Neural progenitor cell (in vitro differentiated cells): ENCODE measurements at places on chromosomes 1 and 21. TPM values are rescaled to one million over a fixed set of nuclear protein-coding genes. Genes with fewer than 3 reads are reported as not detected.

- H3K27ac ChIP-seq, result no peak overlapping the region
- H3K36me3 ChIP-seq, result no peaks in the 10 kb centered on the region
- DNase-seq, result no peak
- no peak overlapping the region for H3K4me3 ChIP-seq
- H3K4me1 ChIP-seq, result no peaks in the 10 kb centered on the region
Observed at GRCh38 chr1:5742032-5742431, 250.2 kb downstream of the NPHP4 start.

Gene USH2A
- 0.03 and 0.04 TPM in 2 replicates for total RNA-seq

- H3K27me3 ChIP-seq, result no peaks in the 10 kb centered on the region
- H3K36me3 ChIP-seq, result no peaks in the 10 kb centered on the region
- no peak overlapping the region for H3K27ac ChIP-seq
- no peaks in the 10 kb centered on the region for H3K4me1 ChIP-seq
- no peak overlapping the region for H3K4me3 ChIP-seq
- peak; percentile 79 for DNase-seq
Observed at GRCh38 chr1:40774266-40774998, 9.2 kb upstream of the KCNQ4 start.

Gene CD34
- total RNA-seq, result 0.12 and 0.43 TPM in 2 replicates

DNA sequence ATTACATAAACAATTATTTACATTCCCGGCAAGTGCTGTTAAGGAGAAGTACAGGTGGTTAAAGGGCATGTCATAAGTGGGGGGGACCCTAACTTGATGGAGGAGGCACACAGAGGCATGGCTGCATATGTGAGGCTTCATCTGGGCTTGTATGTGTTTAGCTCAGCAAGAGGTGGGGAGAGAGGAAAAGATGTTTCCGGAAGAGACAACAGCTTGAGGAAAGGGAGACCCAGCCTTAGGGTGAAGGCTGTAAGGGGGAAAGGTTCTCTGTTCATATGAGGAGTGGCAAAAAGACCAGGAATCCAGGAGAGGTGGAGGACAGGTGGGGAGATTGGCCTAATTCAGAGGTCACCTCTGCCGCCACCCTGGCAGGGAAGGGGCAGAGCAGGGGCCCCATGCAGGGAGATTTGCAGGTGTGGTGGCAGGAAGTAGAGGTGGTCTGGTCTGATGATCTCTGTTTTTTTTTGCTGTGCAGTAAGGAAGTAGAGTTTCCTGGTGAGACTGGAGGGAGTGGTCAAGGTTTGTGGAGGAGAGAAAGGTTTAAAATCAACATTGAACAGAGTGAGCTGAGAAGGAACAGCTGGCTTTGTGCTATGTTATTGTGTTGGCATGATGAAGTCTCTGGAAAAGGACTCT is 9.0 kb downstream of the TRAF5 start:
- no peaks in the 10 kb centered on the region for H3K27me3 ChIP-seq
- H3K4me1 ChIP-seq, result peaks cover 3% of the 10 kb centered on the region
- H3K4me3 ChIP-seq, result no peak overlapping the region
- no peaks in the 10 kb centered on the region for H3K36me3 ChIP-seq
- H3K27ac ChIP-seq, result no peak overlapping the region
- no peak for DNase-seq

Gene SLFNL1
- total RNA-seq, result 0.19 TPM in 1 of 2 replicates, not detected in the other

DNA sequence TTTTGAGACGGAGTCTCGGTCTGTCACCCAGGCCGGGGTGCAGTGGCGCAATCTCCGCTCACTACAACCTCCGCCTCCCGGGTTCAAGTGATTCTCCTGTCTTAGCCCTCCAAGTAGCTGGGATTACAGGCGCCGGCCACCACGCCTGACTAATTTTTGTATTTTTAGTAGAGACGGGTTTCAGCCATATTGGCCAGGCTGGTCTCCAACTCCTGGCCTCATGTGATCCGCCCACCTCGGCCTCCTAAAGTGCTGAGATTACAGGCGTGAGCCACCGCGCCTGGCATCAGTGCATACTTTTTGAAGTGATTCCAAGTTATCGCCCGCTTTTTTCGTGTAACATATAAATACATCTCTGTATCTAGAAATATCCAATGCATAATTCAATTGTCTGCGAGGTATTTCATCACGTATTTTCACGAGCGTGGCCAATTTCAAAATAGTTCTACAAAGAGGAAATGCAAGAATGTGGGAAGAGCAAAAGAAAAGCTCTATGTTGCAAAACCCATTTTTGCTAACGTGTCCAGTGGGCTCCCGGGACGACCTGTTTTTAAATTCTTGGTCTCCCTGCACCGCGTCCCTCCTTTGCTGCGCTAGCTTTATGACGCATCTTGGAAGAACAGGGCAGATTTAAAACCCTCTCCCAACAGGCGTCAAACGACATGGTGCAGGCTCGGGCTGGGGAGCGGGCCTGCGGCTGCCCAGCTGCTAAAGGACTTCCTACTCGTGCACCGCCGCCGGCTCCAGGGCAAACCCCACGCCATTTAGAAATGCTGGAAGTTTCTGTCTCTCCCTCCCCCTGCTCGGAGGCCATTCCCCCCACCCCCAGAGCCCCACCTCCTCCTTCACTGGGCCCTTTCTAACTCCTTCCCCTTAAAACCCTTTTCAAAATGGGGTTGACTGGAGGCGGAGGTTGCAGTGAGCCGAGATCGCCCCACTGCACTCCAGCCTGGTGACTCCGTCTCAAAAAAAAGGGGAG is 923 bp upstream of the IFNGR2 start:
- peak overlapping the region; percentile 82 for H3K4me3 ChIP-seq
- H3K4me1 ChIP-seq, result no peaks in the 10 kb centered on the region
- no peaks in the 10 kb centered on the region for H3K36me3 ChIP-seq
- H3K27ac ChIP-seq, result no peak overlapping the region
- DNase-seq, result peak; percentile 59

Gene DISP3
- 2.0 and 3.4 TPM in 2 replicates for total RNA-seq

DNA sequence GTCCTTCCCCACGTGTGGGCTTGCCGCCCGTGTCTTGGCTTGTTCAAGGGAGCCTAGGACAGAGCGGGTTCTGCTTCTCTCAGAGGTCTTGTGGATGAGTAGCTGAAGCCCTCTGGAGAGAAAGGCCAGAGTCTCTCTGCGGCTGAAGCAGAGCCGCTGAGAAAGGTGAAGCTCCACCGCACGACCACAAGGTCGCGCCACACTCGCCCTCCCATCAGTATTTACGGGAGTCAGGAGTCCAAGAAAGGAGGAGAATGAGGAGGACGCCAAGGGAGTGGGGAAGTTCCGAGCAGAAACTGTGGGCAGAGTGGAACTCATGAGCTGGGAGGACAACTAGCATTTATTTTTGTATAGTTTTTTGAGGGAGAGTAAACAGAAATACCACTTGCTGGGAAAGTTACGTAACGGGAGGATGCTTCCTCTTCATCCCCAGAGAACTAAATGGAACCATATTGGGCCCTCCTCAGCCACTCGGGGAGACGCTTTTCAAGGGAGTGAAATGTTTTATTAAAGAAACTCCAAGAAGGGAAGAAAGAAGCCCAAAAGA is 51.6 kb upstream of the HAO2 start:
- H3K27ac ChIP-seq, result no peak overlapping the region
- H3K4me1 ChIP-seq, result no peaks in the 10 kb centered on the region

Gene COA6
- total RNA-seq, result 34.8 and 36.0 TPM in 2 replicates

Gene CD1B
- not detected in 2 replicates for total RNA-seq

DNA sequence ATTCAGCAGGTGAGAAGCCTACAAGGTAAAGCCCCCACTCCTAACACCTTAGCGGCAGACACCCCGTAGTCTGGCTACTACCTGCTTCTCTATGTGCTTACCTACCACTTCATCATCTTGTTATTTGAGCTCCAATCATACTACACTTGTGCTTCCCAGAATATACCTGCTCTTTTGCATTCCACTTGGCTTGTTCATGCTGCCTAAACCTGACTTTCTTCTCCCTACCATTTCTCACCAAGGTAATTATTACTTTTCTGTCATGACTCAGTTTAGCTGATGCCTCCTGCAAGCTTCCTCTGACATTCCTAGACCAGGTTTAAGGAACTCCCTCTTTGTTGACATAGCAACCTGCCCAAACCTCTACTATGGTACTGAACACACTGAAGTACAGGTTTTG is 495.6 kb upstream of the C1orf87 start:
- no peaks in the 10 kb centered on the region for H3K4me1 ChIP-seq
- H3K4me3 ChIP-seq, result no peak overlapping the region
- H3K27ac ChIP-seq, result no peak overlapping the region
- no peaks in the 10 kb centered on the region for H3K36me3 ChIP-seq
- H3K27me3 ChIP-seq, result no peaks in the 10 kb centered on the region
- DNase-seq, result no peak

Gene OSBPL9
- total RNA-seq, result 112 and 149 TPM in 2 replicates

Gene OR2L3
- not detected in 2 replicates for total RNA-seq

DNA sequence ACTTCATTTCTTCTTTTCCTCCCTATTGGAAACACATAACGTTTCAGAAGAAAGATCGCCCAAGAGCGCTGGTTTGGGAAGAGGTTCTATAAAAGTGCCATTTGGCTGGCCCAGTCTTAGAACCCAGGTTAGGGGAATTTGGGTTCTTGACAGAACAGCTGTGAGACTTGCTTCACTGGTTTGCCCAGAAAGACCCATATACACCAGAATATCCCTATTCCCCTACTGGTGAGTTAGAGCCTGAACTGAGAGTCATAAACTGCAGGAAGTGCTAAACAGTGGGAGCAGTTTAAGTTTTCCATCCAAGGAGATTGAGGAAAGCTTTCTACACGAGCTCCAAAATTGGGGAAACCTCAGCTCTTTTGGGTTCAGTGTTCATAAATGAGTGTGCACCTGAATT is 275.2 kb downstream of the VAV3 start:
- H3K4me1 ChIP-seq, result no peaks in the 10 kb centered on the region
- no peak overlapping the region for H3K4me3 ChIP-seq
- no peaks in the 10 kb centered on the region for H3K36me3 ChIP-seq
- H3K27ac ChIP-seq, result no peak overlapping the region

GRCh38 chr1:96968983-96969382 is 247.4 kb downstream of the PTBP2 start:
- H3K36me3 ChIP-seq, result no peaks in the 10 kb centered on the region
- H3K27me3 ChIP-seq, result no peaks in the 10 kb centered on the region
- H3K27ac ChIP-seq, result no peak overlapping the region
- no peaks in the 10 kb centered on the region for H3K4me1 ChIP-seq
- H3K4me3 ChIP-seq, result no peak overlapping the region

GRCh38 chr1:228469413-228470162 is 17.6 kb upstream of the RNF187 start:
- H3K27me3 ChIP-seq, result peaks cover 83% of the 10 kb centered on the region
- H3K4me1 ChIP-seq, result peaks cover 14% of the 10 kb centered on the region
- H3K4me3 ChIP-seq, result no peak overlapping the region
- no peak overlapping the region for H3K27ac ChIP-seq

DNA sequence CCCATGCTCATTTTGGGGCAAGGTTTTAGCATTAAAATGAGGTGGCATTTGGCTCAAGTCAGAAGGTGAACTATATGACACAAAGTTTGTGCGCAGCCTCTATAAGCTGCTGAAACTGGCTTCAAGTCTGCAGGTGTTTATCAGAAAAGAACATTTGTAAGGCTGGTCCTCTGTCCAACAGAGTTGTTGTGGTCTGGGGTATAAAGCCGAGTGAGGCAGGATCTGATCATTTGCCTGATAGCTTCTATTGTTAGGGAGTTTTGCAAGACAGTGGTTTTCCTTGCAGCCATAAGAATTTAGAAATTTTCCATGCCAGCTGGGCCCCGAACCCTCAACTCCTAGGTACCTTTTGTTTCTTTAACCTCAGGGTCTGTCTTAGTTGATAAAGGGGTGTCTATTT is 130.8 kb downstream of the PGBD5 start:
- H3K36me3 ChIP-seq, result no peaks in the 10 kb centered on the region
- H3K27me3 ChIP-seq, result peaks cover 11% of the 10 kb centered on the region
- H3K4me3 ChIP-seq, result no peak overlapping the region
- H3K27ac ChIP-seq, result no peak overlapping the region
- H3K4me1 ChIP-seq, result peaks cover 23% of the 10 kb centered on the region

GRCh38 chr1:185535621-185536020 is 198.6 kb upstream of the HMCN1 start:
- no peak for DNase-seq
- H3K4me1 ChIP-seq, result peaks cover 14% of the 10 kb centered on the region
- no peak overlapping the region for H3K27ac ChIP-seq
- H3K36me3 ChIP-seq, result no peaks in the 10 kb centered on the region

GRCh38 chr1:160325252-160325651 is 17.8 kb downstream of the COPA start:
- H3K4me3 ChIP-seq, result no peak overlapping the region
- H3K27ac ChIP-seq, result no peak overlapping the region
- no peak for DNase-seq
- H3K4me1 ChIP-seq, result no peaks in the 10 kb centered on the region
- H3K27me3 ChIP-seq, result no peaks in the 10 kb centered on the region

DNA sequence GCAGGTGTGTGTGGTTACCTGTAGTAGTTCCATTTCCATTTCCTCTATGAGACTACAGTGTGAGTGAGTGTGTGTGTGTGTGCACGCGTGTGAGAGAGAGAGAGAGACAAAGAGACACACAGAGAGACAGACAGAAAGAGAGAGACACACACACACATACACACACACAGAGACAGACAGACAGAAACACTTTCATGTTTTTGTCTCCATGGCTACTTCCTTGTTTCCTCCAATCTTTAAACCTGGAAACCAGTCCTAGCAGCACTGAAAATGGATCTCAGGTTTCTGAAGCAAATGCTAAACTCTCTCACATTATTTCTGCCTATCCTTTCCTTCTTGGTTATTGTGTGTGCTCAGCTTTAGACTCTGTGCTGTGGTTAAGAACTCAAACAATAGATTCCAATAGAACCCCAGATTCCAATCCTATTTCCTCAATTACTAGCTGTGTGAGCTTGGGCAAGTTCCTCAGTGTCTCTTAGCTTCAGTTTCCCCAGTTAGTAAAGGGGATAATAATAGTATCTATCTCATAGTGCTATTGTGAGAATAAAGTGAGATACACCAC is 22.4 kb upstream of the ABCD3 start:
- H3K36me3 ChIP-seq, result no peaks in the 10 kb centered on the region
- no peaks in the 10 kb centered on the region for H3K27me3 ChIP-seq
- DNase-seq, result no peak
- peaks cover 16% of the 10 kb centered on the region for H3K4me1 ChIP-seq
- no peak overlapping the region for H3K27ac ChIP-seq
- H3K4me3 ChIP-seq, result no peak overlapping the region

GRCh38 chr1:169941982-169942830 is 48.5 kb upstream of the SCYL3 start:
- no peak overlapping the region for H3K4me3 ChIP-seq
- no peak overlapping the region for H3K27ac ChIP-seq
- DNase-seq, result no peak
- H3K4me1 ChIP-seq, result no peaks in the 10 kb centered on the region
- no peaks in the 10 kb centered on the region for H3K27me3 ChIP-seq

GRCh38 chr1:27332536-27333281 is 9.1 kb upstream of the SYTL1 start:
- no peaks in the 10 kb centered on the region for H3K36me3 ChIP-seq
- DNase-seq, result peak; percentile 79
- H3K27me3 ChIP-seq, result no peaks in the 10 kb centered on the region
- H3K4me1 ChIP-seq, result no peaks in the 10 kb centered on the region
- no peak overlapping the region for H3K27ac ChIP-seq
